CD4-positive, alpha-beta T cell treated with Interleukin-15 for 4 hours (primary cell): ENCODE measurements at places on chromosomes 4 and X.

DNA sequence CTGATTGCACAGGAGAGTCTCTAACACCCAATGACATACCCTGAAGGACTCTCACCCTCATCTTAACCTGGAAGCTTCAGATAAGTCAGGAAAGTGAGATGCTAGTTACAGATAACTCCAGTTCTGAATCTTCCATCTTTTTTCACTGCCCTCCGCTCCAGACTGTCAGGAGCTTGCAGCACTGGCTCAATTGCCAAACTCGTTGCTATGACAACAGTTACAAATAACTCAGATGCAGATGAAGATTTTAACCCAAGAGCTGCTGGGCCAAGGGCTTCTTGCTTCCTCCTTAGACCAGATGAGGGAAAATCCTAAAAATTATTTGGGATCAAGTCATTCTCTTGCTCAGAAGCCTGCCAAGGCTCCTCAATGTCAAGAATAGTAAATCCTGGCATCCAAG is 109.1 kb upstream of the HUWE1 start:
- DNase-seq = no peak

- no peak for DNase-seq
Observed at GRCh38 chrX:41913476-41913875, 9.9 kb downstream of the CASK start.

DNA sequence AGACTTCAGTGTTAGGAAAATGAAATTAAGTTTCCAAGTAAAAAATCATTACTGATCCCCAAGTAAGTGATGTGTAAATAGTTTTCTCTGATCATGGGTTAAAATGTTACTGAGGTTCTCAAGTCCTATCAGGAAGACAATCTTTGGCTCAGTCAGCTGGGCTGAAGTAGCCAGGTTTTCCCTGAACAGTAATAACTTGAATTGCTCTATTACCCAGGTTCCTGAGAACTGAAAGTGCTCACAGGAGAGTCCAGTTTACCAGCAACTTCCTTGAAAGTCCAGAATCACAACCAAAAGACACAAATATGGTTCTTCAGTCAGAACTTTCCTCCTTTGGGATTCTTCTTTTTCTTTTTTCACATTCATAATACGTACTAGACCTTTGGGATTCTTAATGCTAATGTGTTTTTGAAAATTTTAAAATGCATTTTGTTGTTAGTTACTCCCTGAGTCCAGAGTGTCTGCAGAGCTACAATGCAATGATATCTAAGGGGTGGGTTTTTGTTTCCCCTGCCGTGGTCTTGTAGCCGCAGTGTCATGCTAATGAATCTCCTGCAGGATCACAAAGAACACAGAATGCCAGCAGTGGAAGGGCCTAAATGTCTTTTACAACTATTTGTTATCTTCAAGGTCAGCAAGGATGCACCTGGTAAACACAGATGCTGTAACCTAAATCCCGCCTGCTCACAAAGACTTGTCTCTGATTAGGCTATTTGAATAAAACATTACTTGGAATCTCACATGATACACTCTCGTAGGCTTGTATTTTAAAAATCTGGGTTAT is 439.8 kb upstream of the NR3C2 start:
- DNase-seq = no peak

- no peak for DNase-seq
Observed at GRCh38 chr4:61298178-61298740, 98.1 kb downstream of the ADGRL3 start.

- no peak for DNase-seq
Observed at GRCh38 chr4:184768296-184768695, 34.4 kb upstream of the CENPU start.

DNA sequence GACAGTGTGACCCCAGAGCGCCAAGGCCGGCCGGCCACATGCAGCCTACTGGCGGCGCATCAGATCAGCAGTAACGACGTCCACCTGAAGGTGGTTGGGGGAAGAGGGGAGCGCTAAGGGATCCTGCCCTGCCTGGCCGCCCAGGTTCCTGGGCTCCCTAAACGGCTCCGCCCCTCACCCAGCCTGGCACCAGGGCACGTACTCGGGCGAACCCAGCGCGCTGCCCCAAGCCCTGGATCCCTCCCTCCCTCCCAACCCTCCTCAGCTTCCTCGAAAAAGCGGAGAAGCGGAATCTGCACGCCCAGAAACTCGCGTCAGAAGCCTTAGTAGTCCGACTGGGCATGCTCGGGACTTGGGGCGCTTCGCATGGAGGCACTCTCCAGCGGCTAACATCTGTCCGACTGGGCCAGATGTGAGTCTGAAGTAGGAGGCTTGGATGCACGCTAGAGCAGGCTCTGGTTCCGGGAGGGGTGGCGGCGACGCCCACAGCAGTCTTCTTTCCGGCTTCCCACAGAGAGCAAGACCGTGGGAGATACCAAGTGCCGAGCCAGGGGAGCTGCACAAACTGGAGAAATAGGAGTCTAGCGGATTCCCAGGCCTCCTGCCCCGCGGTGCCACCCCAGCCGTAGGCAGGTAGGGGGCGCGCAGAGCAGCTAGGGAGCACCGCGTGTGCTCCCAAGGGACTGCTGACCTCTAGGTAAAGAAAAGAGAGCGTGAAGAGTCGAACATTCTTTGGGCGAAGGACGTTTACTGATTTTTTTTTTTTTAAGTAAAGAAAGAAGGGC is 114.3 kb upstream of the TEX13C start:
- DNase-seq = no peak

DNA sequence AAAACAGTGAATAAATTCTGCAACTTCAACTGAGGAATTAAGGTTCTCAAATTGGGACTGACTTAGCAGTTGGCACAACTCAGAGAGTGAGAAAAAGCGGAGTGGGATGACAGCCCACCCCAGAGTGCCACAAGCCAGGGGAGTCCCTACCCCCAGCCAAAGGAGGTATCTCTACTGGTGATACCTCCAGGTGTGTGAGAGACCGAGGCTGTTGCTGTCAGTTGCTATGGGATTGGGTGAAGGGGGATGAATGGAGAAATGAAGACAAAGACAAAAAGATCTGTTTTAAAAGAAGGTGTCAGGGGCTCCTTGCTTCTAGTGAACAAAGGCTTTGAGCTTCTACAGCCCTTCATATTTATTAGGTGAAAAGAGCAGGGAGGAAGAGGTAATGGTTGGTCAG is 71.4 kb upstream of the UGT2B10 start:
- no peak for DNase-seq

DNA sequence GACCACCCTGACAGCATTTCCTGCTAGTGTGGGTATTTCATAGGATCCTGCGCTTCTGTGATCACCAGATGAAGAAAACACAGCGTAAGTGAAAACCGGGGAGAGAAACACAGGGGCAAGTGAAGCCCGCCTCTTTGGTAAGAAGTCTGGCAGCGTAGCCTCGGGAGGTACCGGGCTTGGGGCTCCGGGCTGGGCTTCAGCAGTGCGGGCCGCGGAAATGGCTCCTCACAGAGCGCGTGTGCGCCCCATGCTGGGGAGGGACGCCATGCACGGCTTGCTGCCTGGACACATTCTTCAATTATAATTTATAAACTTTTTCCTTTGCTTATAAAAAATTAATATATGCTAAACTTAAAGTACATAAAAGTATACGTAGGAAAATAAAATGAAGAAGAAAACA is 151.5 kb downstream of the AFAP1 start:
- no peak for DNase-seq

- no peak for DNase-seq
Observed at GRCh38 chr4:55159851-55160250, 34.5 kb upstream of the KDR start.

DNA sequence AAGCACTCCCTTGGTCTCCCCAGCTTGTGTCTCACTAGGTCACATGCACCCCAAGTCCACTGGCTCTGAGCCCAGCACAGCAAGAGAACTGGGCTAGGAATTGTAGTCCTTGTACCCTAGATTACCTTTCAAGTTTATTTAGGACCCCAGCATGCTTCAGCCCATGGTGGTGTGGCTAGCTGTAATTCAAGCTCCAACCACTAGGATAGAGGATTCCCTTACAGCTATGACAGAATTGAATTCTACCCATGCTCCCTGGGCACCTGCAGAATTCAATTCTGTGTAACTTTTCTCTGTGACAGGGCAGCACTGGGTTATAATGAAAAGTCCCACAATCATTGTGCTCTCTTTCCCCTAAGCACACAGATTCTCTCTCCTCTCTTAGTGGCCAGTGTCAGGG is 253.8 kb upstream of the DMD start:
- no peak for DNase-seq

DNA sequence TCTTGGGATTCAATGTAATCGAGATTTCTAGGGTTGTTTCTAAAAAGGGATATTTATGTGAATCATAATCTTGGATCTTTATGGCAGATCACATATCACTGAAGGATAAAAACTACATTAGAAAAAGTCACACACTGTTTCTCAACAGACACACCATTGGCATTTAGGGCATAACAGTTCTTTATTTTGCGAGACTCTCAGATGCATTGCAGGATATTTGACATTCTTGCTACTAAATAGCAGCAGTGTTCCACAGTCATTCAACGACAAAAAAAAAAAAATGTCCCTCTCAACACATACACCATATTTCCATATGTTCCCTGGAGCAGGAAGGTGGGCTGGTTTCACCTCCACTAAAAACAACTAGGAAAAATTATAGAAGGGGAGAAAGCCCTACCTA is 243.4 kb upstream of the PCDH18 start:
- DNase-seq = no peak

DNA sequence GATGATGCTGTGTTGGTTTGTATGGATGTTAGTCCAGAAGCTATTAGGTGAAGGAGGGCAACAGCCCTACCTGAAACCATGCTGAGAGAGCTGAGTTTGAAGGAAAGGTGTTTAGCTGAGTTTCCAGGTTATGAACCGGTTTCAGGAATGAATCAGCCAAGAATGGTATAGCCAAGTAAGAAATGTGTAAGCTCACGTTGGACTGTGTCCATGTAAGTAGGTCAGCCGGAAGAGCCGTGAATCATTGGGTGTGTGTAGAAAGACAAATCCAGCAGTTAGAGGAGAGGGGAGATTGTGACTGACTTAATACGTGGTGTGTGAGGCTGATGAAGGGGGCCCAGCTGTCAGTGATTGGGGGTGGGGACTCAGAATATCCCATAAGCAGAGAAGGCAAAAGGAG is 77.2 kb upstream of the SPIN4 start:
- DNase-seq = no peak

GRCh38 chrX:22959204-22959920 is 40.4 kb upstream of the DDX53 start:
- DNase-seq = no peak

DNA sequence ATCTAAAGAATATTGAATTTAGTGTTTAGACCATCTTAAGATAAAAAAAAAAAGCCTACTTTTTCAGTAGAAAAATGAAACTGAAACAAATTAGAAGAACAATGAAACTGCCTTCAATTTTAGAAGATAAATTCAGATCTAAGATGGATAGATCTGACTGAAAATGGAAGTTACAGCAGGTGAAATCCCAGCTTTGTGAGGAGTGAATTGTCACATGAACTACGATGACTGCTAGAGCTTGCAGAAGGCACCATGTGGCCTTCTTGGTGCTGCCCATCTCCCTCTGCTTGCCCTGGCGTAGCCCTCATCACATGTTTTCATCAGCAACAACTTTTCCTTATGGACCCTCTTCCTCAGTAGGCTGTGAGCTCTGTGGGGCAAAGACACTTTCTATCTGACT is 51.4 kb upstream of the EMCN start:
- no peak for DNase-seq
